Frontal cortex (tissue), 4 donors: ENCODE measurements at places on chromosomes 5 and 9. TPM values are rescaled to one million over a fixed set of nuclear protein-coding genes. Genes with fewer than 3 reads are reported as not detected.

SVEP1 gene
- total RNA-seq: 8.6 TPM

DNA sequence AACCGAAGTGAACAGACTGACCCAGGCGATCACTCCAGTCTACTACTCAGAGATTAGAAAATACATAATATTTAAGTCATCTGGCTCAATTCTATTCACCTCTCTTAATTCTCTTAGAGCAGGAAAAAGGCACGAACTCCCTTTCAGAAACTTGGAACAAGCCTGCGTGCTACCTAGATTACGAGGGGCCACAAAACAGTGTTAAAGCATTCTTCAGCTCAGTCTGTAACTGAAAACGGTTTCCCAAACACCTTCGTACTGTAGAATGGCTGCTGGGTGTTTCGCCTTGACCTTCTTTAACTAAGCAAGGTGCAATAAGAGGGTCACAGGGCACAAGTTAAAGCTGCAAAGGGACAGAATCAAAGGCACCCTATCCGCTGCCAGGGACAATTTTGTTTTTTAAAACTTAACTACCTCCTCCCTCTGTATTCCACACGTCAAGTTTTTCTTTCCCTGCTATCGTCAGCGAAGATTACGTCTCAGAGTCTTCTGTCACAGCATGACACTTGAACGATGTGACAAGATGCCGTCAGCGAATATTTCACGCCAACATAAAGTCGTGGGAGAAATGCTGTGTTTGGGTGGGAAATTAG is 687 bp downstream of the LYSMD3 start:
- peak; percentile 24 for DNase-seq

GRCh38 chr5:43332401-43332800 is 19.2 kb upstream of the HMGCS1 start:
- no peak for DNase-seq

GRCh38 chr5:123028222-123028621 is 8.3 kb downstream of the PPIC start:
- DNase-seq: no peak

- DNase-seq: no peak
Measured at GRCh38 chr9:37974506-37975173, 70.7 kb upstream of the SLC25A51 start.

- DNase-seq: no peak
Measured at GRCh38 chr5:171050916-171051315, 189.1 kb downstream of the RANBP17 start.

ADGRD2 gene
- total RNA-seq: not detected

RASEF gene
- total RNA-seq: 0.41 TPM

PCDHAC1 gene
- total RNA-seq: 76.2 TPM

LRRC26 gene
- 0.41 TPM for total RNA-seq

- DNase-seq: no peak
Measured at GRCh38 chr9:95512709-95513095, 4.1 kb downstream of the PTCH1 start.

DNA sequence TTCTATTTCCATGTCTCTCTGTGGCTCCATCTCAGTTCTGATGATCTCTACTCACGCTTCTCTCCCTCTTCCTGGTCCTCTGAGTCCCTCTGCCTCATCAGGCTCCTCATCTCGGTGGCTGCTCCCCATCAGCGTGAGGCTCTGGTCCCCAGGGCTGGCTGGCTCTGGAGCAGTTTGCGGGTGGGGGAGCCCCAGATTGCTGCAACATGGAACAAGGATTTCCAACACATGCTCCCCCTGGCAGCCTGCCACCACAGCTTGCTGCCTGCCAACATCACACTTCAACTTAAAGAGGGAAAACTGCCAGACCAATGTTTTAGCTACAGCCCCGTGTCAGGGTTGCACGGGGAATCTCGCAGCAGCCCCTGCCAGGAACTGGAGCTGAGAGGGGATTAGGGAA is 77.2 kb upstream of the NEK6 start:
- DNase-seq: no peak

DNA sequence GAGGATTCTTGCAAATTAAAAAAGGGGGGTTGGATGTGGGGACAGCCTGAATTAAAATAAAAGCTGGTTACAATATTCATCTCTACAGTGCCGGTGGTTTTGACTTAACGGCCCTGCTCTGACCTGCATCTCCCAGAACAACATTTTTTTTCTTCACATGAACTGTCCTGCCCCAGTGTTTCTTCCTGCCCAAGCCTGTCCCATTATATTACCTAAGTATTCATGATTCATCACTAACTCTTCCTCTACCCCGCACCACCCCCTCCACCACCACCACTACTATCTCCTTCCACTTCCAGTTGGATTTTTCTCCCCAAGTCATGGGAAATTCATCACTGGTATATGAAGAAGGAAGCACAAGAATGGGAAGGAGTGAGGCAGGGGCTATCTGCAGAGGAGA is 90.1 kb downstream of the ZFAND5 start:
- no peak for DNase-seq

LYRM7 gene
- 30.2 TPM for total RNA-seq

GRCh38 chr9:115640887-115641286 is 512.7 kb upstream of the PAPPA start:
- no peak for DNase-seq

ECSCR gene
- total RNA-seq: 4.9 TPM

DNA sequence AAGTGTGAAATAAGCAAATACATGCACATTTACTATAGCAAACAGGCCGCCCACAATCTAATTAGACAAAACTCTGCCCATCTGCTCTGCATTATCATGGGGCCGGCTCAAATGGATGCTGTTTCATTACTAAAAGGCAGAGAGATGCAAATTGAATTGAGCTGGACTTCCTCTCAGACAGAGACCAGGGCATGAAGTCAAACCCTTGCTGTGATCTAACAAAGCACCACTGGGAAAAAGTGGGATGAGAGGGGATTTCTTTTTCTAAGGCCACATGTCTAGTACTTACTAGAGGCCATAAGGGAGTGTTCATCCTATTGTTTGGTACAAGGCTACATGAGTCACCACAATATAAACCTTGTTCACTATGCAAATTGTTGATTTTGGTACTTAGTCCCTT is 614.7 kb downstream of the ISL1 start:
- DNase-seq: no peak

IL31RA gene
- total RNA-seq: not detected

ADCY2 gene
- total RNA-seq: 20.4 TPM

DNA sequence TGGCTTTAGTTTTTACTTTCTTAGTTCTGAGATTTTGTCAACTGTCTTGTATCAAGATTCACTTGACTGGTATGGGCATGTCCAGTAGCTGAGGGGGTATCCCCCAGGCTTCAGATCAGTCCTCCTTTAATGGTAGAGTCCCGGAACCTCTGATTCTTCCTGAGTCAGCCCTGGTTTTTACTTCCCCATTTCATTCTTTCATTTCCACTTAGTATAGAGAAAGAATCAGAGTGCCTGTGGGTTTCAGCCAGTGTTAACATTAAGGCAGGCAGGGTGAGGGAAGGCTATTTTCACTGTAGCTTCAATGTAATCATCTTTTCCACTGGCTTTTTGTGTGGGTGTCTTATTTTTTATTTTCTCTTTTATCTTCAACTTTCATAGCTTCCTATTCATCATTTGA is 8.3 kb upstream of the COMMD10 start:
- no peak for DNase-seq

GRCh38 chr5:94009161-94009560 is 267.8 kb upstream of the POU5F2 start:
- no peak for DNase-seq

GRCh38 chr5:163846512-163846911 is 341.1 kb downstream of the MAT2B start:
- DNase-seq: no peak

- no peak for DNase-seq
Measured at GRCh38 chr9:21568484-21568883, 86.4 kb upstream of the IFNE start.

INSL6 gene
- total RNA-seq: not detected
